ENCODE measurements at places on chromosomes 1 and 21.

- H3K27ac ChIP-seq, result no peak overlapping the region
- H3K4me1 ChIP-seq, result peaks cover 8% of the 10 kb centered on the region
- no peak overlapping the region for H3K4me3 ChIP-seq
- H3K27me3 ChIP-seq, result peaks cover 2% of the 10 kb centered on the region
- DNase-seq, result no peak
- H3K36me3 ChIP-seq, result no peaks in the 10 kb centered on the region
Observed at GRCh38 chr1:9302745-9303524, 10.2 kb downstream of the SPSB1 start.

- H3K27ac ChIP-seq, result no peak overlapping the region
- DNase-seq, result no peak
- no peak overlapping the region for H3K4me3 ChIP-seq
- peaks cover 29% of the 10 kb centered on the region for H3K4me1 ChIP-seq
Observed at GRCh38 chr1:183892351-183892793, 87.5 kb downstream of the RGL1 start.

DNA sequence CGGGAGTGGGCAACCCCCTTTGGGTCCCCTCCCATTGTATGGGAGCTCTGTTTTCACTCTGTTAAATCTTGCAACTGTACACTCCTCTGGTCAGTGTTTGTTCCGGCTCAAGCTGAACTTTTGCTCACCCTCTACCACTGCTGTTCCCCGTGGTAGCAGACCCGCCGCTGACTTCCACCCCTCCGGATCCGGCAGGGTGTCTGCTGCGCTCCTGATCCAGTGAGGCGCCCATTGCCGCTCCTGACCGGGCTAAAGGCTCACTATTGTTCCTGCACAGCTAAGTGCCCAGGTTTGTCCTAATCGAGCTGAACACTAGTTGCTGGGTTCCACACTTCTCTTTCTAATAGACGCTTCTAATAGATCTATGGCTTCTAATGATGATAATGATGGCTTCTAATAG, 488.6 kb downstream of the MRPL39 start:
- no peaks in the 10 kb centered on the region for H3K27me3 ChIP-seq
- no peak overlapping the region for H3K27ac ChIP-seq
- DNase-seq, result no peak
- no peaks in the 10 kb centered on the region for H3K36me3 ChIP-seq

GRCh38 chr1:25467193-25467592, 36.5 kb downstream of the MACO1 start:
- peak overlapping the region; percentile 9 for H3K27ac ChIP-seq
- H3K36me3 ChIP-seq, result peaks cover 30% of the 10 kb centered on the region
- peak overlapping the region; percentile 6 for H3K4me3 ChIP-seq
- no peak for DNase-seq
- H3K4me1 ChIP-seq, result peaks cover 20% of the 10 kb centered on the region

Measured in activated naive CD8-positive, alpha-beta T cell treated with anti-CD3 and anti-CD28 coated beads, Interleukin-2, amount 10 ng/mL, durations not matched to agents 7 days and 5 days (primary cell).